ENCODE measurements at places on chromosomes 2 and 18.

DNA sequence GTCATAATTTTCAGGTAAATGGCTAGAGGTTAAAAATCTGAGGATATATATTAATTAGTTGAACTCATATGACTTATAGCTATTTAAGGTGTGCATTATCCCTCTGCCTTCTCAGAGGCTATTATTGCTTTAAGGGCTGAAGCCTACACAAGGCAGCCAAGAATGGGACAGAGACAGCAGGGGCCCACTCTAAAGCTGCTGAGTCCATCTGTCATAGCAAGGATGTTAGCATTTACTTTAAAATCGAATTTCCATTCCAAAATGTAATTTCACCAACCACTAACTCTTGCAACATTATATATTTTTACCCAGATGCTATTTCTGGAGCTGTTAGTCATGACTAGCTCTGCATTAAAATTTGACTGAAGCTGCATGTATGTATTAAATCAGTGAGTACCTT, 236.3 kb upstream of the FSIP2 start:
- DNase-seq, result no peak

- no peak for DNase-seq
These were observed 357.1 kb downstream of the CCDC85A start for GRCh38 chr2:56540916-56541315.

GRCh38 chr2:198807131-198807530, 650.6 kb downstream of the SATB2 start:
- no peak for DNase-seq

DNA sequence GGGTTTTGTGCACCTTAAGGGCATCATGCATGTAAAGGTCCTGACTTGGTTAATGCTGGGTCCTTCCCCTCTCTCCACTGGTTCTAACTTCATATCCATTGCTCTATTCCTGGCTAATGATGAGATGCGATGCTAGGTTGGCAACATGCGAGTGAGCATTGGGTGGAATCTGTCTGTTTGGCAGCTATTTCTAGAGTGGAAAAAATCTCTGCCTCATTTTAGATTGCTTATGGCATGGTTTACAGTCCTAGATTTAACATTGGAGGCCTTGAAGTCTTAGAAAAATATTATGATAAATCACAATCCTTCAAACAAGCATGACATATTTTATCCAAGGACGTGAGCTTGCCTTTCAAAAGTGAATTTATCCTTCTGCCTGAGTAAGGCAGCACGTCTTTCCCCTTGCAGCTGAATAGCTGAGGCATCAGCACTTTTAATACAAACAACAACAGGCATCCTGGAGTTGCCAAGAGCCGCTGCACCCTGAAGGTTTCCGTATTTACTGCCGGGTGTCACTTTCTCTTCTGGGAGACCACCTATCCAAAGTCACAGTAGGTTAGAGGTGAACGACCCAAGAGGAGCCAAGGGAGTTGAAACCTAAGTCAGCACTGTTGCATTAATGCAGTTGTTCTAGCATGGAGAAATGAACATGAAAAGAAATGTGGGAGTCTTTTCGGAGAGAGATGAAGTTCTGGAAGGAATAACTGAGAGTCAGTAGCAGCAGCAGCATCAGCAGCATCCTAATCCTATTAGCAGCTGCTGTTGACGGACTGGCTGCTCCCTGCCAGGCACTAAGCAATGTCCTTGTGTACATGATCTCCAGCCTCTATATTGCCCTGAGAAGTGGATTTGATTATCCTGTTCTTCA, 78.4 kb downstream of the MAPK4 start:
- DNase-seq, result no peak

GRCh38 chr2:177649568-177650518, 257.3 kb downstream of the AGPS start:
- no peak for DNase-seq

DNA sequence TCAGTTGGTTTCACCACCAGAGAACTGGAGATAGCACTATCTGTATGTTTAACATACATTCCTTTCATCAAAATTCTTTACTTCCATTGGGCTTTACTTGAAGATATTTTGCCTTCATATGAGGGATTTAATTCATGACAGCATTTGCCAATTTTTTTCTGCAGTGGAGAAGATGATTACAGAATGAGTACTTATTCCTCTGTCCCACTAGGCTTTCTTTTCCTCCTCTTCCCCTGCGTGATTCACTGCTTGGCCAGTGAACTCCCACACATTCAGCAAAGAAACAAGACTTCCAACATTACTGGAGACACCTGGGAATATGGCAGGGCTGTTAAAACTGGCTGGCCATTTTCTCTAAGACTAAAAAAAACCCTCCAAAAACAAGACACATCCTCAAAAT, 425.8 kb upstream of the KCNH7 start:
- DNase-seq, result no peak

- no peak for DNase-seq
These were observed 179.4 kb downstream of the MYCN start for GRCh38 chr2:16119741-16120140.
